Central memory CD8-positive, alpha-beta T cell (primary cell): ENCODE measurements at places on chromosomes 2 and 18.

GRCh38 chr2:24509425-24509824, 18.4 kb downstream of the NCOA1 start:
- no peak for DNase-seq

DNA sequence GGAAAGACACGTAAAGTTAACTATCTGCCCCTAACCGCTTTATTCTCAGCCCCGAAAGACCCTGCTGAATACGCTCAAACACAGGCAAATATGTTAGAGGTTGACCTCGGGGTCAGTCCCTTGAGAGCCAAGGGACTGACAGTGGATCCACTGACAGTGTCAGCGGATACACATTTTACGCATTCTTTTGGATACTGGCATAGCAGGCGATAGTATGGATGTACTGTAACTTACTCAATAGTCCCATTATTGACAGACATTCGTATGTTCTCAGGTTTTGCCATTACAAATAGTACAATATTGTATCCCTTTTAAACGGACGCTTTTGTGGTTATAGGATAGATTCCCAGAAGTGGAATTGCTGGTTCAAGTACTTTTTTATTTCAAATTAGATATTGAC, 13.4 kb downstream of the ATP6V1B1 start:
- no peak for DNase-seq

DNA sequence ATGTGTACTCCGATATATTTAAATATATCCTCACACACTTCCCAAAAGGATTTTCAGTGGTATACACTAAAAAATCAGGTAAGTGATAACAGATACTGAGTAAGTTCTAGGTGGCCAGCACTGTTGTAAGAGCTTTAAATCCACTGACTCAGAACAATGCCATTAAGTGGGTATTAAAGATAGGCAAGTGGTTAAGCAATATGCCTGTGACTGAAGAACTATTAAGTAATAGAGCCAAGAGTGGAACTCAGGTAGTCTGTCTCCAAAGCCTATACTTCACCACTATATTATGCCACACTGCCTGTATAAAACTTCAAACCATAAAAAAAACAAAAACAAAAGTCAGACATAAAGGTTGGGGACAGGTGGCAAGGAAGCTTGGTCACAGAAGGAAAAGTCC, 37.2 kb downstream of the THUMPD2 start:
- DNase-seq = no peak

GRCh38 chr18:11279461-11279860, 130.1 kb upstream of the PIEZO2 start:
- DNase-seq = no peak

GRCh38 chr2:136122661-136123060, 4.7 kb upstream of the CXCR4 start:
- no peak for DNase-seq

- DNase-seq = no peak
These were observed 219.6 kb downstream of the RND3 start for GRCh38 chr2:150267651-150268415.

GRCh38 chr2:7073901-7074300, 156.7 kb downstream of the RNF144A start:
- DNase-seq = no peak

DNA sequence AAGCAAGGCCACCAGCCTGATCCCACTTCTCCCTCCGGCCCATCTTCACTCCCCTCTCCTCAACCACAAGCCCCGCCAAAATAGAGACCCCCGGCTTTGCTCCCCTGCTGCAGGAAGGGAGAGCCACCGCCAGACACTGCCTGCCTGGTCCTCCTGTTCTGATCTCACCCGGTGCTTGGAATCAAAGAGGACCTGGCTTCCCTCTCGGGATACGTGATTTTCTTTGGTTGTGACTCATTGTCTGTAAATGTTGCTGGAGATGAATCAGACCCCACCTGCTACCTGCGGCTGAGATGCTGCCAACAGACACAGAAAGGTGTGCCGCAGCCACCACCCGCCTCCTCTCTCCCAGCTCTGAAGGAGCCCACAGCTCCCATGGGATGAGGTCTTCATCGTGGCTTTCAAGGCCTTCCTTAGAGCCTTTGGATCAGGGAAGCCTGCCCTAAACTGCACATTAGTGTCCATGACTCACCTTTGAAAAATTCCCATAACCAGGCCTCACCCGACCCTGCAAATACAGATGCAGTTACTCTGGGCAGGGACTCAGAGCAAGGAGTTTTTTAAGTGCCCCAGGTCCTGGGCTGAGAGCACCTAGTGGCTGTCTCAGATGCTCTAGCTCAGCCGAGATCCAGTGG, 79.4 kb upstream of the ZNF532 start:
- no peak for DNase-seq

- no peak for DNase-seq
These were observed 55.8 kb upstream of the SLC35F5 start for GRCh38 chr2:113812204-113812603.

DNA sequence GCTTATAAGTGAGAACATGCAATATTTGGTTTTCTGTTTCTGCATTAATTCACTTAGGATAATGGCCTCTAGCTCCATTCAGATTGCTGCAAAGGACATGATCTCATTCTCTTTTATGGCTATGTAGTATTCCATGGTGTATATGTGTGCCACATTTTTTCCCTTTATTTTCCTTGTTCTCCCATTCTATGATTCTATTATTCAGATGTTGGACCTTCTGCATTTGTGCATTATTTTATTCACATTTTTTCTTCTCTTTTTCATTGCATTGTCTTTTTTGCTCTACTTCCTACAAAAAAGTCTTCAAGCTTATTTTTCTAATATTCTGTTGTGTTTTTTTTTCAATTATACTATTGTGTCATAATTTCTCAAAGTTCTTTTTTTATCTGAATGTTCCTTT, 11.1 kb upstream of the ANTXR1 start:
- no peak for DNase-seq

DNA sequence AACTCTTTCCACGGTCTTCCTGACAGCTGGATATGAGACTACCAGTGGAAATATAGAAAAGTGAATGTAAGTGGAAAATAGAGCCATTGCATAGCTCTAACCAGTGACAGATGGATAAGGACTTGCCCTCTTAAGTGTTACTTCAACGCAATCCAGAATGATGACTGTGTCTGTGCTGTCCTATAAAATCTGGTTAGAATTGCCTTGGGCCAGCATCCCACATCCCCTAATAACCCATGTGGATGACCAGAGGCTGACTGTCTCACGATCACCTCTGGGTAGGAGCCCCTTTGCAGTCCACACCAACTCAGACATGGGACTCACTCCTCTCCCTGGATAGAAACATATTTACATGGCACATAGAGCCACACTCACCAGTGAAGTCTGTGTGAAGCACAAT, 186.6 kb downstream of the C1D start:
- no peak for DNase-seq

DNA sequence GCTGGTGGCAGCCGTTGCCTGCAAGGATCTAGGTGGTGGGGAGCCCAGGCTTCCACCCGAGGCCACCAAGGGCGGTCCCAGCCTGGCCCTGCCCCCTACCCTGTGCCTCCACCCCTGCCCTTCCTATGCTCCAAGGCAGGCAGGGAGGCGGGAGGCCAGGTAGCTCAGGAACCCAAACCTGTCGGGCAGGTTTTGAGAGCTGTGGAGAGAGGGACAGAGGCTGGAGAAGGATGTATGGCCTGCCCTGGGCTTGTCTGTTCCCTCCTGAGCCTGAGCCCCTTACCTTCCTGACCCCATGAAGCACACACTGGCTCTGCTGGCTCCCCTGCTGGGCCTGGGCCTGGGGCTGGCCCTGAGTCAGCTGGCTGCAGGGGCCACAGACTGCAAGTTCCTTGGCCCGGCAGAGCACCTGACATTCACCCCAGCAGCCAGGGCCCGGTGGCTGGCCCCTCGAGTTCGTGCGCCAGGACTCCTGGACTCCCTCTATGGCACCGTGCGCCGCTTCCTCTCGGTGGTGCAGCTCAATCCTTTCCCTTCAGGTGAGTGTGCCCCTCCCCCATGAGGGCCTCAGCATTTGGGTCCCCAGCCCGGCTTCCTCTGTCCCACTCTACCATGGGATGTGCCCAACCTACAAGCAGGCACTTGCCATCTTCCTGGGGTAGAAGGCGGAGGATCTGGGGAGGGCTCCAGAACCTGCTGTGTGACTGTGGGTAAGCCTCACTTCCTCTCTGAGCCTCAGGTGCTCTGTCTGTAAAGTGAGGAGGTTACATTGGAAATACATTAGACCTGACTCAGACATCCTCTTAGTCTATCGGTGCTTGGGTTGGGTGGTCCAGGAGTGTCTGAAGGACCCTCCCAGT, at the start of gene PROM2:
PROM2 (plus strand) TSS at position 159 of the 860 bp plus-strand sequence; CDS start at position 296, 137 bp downstream.
- no peak for DNase-seq

DNA sequence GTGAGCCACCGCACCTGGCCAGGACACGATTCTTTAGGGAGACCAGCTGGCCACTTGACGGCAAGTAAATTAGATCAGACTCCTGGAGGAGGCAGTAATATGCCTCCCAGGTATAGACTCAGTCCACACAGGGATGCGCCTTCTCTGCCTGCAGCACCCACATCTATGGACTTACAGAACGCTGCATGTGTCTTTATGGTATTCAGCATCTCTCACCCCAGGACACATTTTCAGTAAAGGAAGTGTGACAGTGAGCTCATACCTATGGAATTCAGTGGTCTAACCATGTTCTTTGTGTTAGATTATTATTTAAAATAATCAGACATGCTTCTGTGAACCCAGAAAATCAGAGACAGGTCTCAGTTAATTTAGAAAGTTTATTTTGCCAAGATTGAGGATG, 5.9 kb upstream of the NARS1 start:
- no peak for DNase-seq

GRCh38 chr18:61031626-61032025, 301.6 kb upstream of the CDH20 start:
- DNase-seq = no peak

DNA sequence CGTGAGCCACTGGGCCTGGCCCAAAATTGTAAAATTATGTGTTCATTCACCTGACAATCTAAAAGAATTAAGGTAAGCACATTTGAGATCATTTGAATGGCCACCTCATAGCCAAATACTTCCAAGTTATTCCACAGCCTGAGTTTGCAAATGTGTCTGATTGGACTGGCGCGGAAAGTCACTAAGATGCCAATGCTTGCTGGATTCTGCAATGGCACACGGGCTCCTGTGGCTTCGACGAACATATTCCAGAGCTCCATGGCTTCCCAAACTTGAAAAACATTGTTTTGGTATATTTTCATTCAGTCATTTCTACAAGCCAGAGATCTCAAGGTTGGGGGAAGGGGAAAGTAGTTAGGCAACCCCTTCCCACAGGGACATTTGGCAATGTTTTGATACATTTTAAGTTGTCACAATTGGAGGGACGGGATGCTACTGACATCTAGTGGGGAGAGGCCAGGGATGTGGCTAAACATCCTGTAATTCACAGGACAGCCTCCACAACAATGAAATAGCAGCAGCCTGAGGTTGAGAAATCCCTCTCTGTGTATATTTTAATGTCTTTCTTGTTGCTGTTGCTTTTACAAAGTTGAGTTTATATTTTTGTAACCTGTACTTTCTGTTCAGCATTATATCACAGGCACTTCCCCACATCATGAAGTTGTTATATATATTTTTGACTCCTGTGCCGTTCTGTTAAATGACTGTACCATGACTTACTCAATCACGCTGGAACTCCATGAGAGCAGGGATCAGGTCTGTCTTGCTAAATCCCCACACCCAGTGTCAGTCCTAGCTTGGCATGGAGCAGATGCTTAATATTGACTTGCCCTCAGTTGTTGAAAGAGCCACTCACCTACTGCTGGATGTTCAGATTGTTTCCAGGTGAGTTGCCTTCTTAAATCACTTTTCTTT, 56.9 kb downstream of the COL4A4 start:
- no peak for DNase-seq

- DNase-seq = no peak
These were observed 385.1 kb upstream of the DSEL start for GRCh38 chr18:67901573-67901972.

DNA sequence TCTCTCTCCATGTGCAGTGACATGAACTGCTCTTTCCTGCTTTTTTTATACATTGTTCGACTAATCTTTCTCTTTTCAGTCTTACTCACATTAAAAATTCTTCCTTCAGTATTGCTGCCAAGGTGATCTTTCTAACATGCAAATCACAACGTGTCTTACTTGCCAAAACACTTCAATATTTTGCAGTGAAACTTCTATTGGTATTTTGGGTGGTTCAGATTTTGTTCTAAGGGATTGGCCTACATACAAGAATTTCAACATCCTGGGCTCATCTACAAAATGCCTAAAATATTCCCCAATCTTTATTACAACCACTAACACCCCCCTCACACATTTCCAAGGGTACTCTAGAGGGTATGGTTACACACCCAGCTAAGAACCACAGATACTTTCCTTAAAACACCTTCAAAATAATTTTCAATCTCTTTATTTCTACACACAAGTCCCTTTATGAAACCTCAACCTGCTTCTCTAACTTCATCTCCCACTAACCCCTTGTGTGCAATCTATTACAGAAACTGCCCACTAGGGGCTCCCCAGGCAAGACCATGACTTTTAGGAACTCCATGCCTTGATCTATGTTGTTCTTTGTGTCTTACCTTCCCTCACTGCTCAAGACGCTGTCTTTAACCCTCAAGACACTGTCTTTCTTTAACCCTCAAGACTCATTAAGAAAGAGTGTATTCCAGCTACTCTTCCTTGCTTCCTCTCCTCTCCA, 50.9 kb downstream of the COL3A1 start:
- no peak for DNase-seq

DNA sequence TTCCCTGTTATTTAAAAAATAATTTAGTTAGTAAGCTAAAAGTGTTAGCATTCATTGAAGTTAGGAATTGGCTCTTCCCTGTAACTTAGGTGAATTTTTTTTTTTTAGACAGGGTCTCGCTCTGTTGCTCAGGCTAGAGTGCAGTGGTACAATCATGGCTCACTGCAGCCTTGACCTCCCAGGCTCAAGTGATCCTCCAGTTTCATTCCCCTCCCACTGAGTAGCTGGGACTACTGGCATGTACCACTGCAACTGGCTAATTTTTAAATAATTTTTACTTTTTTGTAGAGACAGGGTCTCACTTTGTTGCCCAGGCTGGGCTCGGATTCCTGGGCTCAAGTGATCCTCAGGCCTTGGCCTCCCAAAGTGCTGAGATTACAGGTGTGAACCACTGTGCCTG, 66.4 kb downstream of the CERS6 start:
- no peak for DNase-seq

DNA sequence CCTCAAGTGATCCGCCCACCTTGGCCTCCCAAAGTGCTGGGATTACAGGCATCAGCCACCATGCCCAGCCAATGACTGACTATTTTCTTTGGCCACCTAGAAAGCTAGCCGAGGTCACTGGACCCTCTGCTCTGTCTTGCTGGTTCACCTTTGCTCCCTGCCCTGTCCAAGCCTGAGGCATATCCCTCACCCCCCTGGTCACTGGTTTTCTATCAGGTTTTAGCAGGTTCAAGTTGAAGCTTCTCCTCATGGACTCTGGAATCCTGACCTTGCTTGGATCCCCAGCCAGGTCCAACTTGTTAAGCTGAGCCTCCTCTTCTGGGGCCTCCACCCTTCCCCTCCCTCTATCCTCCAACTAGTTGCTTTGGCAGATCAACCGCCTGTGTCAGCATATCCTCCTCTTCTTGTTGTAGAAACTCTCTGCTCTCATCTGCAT, 33.4 kb downstream of the PAX8 start:
- DNase-seq = no peak
